ENCODE measurements at places on chromosomes 11 and 22. TPM values are rescaled to one million over a fixed set of nuclear protein-coding genes. Genes with fewer than 3 reads are reported as not detected.

The GAS2L1 gene
- 15.5 TPM for total RNA-seq

The USH1C gene
- total RNA-seq, result not detected

The MRGPRX3 gene
- not detected for total RNA-seq

The MFNG gene
- 0.27 TPM for total RNA-seq

The UBQLNL gene
- not detected for total RNA-seq

The NNMT gene
- 715 TPM for total RNA-seq

DNA sequence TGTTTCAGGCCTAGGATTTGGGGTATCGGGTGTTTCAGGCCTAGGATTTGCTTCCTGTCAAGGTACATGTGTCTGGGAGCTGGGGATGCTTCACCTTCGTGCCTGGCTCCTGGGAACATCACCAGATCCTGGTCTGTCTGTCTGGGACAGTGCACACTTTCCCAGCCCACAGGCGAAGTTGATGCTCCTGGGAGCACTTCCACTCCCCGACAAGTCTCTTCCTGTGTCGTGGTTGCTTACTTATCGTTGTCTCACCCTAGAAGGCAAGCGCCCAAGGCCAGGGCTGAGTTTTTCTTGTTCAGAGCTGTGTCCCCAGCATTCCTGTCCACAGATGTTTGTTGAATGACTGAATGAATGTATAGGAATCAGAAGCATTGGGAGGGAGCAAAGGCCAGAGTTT, 71.5 kb downstream of the LINC01488 start:
- DNase-seq, result no peak

DNA sequence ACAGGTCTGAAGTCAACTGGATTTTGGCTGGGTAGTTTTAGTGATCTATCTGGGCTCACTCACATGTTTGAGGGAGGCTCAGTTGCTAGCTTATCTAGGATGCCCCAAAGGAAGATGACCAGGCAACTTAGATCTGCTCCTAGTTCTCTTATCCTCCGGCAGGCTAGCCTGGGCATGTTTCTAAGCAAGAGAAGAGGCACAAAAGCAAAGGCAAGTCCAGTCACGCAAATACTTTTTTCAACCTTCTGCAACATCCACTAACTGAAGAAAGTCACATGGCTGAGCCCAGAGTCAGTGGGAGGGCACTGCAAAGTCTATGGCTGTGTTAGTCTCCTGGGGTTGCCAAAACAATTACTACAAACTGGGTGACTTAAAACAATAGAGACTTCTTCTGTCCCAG, 32.9 kb upstream of the FSHB start:
- no peak for DNase-seq

DNA sequence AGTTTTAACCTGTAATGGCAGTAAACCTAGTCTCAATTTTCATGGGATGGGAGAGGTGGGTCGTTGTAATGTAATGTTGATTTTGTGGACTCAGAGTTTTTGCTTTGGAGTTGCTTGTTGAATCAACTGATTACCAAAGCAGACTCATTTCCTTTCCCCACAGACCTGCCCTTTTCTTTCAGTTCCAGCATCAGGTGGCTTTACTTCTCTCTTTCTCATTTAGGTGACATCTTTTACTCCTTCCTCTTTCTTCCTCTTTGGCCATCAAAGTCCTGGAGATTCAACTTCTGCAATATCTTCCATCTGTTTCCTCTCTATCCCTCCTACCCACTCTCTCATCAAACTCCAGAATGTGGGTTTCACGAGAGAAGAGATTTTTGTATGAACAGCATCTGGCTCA, 313.9 kb downstream of the TMEM135 start:
- DNase-seq, result no peak

- DNase-seq, result no peak
Observed at GRCh38 chr11:18731441-18731840, 5.5 kb upstream of the IGSF22 start.

DNA sequence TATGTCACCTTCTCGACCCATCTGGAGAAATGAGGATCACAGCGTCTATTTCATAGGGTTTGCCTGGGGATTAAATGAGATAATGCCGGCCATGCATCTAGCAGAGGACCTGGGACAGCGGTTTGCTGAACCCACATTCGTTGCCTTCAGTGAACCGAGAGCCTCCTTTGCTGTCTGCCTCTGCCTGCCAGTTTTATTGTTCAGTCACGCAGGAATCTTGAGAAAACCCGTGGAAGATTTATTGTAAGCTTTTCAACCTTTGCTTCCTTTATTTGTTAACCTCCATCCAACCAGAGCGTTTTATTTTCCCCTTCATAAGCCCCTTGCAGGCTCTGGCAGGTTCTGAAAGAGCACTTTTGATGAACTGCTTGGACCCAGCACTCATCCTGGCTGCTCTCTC, 202.3 kb upstream of the SYN3 start:
- no peak for DNase-seq

- no peak for DNase-seq
Observed at GRCh38 chr11:89436071-89436470, 55.1 kb downstream of the NOX4 start.

DNA sequence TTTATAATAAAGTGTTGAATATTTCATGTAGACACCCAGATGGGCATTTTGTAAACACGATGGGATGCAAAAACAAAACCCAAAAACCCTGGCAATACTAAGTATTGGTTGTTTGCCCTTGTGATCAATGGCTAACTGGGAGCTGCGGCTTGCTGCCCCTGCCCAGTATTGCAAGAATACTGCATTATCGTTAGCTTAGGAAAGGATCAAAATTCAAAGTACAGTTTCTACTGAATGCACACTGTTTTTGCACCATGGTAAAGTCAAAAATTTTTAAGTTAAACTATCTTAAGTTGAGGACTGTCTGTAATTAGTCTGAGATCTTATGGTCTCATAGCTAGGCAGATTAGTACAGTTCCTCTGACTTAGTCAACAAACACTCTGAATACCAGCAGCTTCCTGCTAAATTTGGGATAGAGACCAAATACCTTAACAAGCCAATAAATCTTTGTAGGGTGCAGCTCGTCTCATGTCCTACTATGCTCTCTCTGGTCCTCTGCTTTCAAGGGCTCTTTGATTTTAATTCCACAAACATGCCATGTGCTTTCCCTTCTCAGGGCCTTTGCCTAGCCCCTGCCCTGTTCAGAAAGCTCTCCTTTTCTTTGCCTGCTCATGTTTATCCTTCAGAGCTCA, 4.0 kb downstream of the CCDC90B start:
- no peak for DNase-seq

GRCh38 chr11:78179459-78180071, 8.9 kb downstream of the KCTD21 start:
- no peak for DNase-seq

DNA sequence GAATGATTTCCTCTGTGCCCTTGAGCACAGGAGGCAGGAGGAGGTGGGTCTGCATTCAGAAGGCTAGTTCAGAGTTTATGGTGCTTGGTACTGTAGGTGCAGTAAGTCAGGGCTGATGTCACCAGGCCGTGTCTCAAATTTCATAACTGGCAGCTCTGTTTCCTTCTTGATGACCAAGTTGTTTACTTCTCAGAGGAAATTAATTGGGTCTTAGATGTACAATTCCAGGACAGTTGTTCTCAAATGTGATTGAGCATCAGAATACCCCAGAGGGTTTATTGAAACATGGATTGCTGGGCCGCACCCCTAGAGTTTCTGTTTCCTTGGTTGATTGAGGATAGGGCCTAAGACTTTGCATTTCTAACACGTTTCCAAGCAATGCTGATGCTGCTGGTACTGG, 6.2 kb downstream of the AMOTL1 start:
- peak; percentile 36 for DNase-seq

- peak; percentile 97 for DNase-seq
Observed at GRCh38 chr11:122215244-122215992, 99.4 kb upstream of the BLID start.
